T1000 (cell line): ENCODE measurements at places on chromosomes 7 and 10.

GRCh38 chr7:50389961-50390360, 60.2 kb downstream of the FIGNL1 start:
- DNase-seq: no peak

- peak; percentile 25 for DNase-seq
Observed at GRCh38 chr7:39746103-39746819, 122.9 kb downstream of the RALA start.

DNA sequence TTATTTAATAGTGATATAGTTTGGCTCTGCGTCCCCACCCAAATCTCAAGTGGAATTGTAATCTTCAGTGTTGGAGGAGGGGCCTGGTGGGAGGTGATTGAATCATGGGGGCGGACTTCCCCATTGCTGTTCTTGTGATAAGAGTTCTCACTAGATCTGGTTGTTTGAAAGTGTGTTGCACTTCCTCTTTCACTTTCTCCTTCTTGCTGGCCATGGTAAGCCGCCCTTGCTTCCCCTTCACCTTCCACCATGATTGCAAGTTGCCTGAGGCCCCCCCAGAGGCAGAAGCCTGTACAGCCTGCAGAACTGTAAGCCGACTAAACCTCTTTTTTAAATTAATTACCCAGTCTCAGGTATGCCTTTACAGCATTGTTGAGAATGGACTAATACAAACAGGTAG, 101.4 kb downstream of the MTPAP start:
- no peak for DNase-seq

DNA sequence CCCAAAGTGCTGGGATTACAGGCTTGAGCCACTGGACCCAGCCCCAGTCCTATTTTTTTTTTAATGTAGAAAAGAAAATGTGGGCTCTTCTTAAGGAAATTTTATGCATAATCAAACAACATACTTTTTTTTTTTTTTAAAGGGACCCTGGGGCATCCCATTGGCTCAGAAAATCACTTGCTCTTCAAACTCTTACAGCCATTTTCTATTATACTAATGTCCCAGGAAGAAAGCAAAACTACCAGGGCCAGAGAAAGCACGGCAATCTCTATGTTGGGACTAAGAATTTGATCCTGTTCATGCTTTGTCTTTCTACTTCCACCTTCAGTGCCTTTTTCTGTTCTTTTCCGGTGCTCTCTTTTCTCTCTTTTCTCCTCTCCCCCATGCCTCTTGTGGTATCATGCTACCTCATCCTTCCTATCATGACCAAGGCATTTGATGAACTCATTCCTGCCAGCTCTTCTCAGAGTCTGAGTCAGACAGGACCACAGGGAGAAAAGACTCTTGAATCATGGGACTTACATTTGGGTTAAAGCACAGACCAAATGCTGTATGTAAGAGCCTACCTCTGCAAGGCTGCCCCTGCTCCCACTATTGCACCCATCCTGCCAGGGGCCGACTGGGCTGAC, 76.4 kb upstream of the CCNY start:
- peak; percentile 42 for DNase-seq

- DNase-seq: no peak
Observed at GRCh38 chr10:47332946-47333345, 10.7 kb downstream of the GDF2 start.

GRCh38 chr7:129943352-129943751, 9.4 kb downstream of the UBE2H start:
- no peak for DNase-seq

GRCh38 chr7:36602511-36602910, 121.8 kb downstream of the AOAH start:
- no peak for DNase-seq

DNA sequence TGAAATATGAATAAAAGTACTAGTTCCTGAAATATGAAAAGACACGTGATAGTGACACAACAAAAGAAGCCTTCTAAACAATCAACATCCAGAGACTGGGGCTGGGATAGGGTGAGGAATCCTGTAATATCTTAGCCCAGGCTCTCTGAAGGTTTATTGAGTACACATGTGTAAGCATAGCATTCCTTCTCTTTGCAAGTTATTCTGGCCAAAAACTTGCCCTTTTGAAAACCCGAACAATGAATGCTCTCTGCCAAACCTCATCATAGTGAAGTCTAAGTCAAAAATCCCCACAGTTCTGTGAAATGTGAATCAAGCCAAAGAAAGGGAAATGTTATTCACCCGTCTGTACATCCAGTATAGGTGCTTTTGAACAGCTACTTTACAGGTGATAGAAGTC, 11.6 kb downstream of the SEMA3D start:
- no peak for DNase-seq

- DNase-seq: no peak
Observed at GRCh38 chr7:7732621-7733281, 14.3 kb upstream of the RPA3 start.

GRCh38 chr10:30059209-30060107, at the start of gene JCAD:
JCAD (minus strand) TSS chr10:30059586; CDS start chr10:30047812, 11,774 bp downstream.
- peak; percentile 45 for DNase-seq

DNA sequence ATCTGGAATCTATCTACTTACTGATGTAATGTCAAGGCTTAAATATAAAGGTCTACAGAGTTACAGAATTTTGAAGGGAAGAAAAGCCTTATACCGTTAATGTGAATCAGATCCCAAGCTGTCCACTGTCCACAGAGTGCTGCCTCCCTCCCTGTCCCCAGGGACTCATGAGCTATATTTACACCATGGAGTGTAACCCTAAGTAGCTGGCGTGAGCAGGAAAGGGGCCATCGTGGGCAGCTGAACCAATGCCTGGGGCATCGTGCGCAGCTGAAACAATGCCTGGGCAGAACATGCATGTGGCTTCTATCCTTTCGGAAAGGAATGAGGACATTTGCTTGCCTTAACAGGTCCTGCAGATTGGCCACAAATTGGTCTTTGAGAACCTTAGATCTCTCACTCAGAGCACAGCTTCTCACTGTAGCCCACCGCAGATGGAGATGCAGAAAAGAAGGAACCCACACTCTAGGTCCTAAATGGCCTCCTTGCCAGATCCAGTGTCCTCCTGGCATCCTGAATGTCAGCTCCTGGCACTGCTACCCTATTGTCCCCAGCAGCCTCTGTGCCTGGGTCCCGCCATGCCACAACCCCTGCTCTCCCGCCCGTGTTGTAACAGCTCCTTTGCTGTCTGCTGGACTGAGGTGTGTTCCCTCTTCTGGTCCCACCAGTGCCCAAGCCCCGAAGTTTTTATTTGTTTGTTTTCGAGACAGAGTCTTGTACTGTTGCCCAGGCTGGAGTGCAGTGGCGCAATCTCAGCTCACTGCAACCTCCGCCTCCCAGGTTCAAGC, 30.3 kb downstream of the CCDC3 start:
- no peak for DNase-seq

GRCh38 chr7:140901941-140902302, 22.8 kb downstream of the BRAF start:
- no peak for DNase-seq

DNA sequence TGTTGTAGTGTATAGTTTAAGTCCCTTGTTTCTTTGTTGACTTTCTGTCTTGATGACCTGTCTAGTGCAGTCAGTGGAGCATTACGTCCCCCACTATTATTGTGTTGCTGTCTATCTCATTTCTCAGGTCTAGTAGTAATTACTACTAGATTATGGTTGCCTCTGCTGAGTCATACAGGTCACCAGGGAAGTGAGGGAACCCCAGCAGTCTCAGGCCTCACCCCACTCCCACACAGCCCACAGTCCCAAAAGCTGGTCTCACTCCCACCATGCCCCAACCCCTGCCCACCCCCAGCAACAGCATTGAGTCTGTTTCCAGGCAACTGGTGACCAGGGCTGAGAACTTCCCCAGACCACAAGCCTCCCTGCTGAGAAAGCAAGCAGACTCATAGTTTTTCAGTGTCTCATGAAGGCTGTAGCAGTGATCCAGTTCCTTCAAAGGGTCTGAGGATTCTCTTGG, 88.0 kb downstream of the PLXDC2 start:
- DNase-seq: peak; percentile 87

DNA sequence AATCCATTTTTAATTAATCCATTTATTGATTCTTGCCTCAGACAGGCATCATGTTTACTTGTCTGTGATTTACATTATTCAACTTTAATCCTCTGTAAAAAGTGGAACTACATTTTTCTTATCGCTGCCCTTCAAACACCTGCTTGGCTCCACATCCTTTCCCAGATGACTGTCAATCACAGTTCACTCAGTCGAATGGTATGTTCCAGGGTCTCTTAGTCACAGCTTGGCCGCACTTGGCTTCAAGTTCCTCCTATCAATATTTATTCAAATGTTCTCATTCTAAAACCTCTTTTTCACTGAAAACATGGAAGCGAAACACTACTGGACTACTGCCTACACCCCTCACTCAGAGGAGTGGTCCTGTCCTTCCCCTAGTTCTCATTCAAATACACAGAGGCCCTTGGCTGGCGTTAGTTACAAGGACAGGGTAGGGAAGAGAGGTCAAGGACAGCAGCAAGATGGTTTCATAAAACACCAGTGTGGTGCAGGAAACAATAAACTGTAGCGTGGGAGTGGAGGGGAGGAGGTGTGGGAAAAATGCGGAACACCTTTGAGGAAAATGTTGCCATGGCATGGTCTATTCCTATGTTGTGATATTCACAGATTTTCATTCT, 143.2 kb downstream of the USP6NL start:
- no peak for DNase-seq
